Mammary microvascular endothelial cell (primary cell): ENCODE measurements at places on chromosomes 11 and 22. TPM values are rescaled to one million over a fixed set of nuclear protein-coding genes. Genes with fewer than 3 reads are reported as not detected.

Gene OR8G1
- not detected in 2 replicates for total RNA-seq

Gene PPP2R1B
- total RNA-seq = 50.1 and 53.2 TPM in 2 replicates

Gene TECTA
- 0.05 and 0.73 TPM in 2 replicates for total RNA-seq

Gene C1QTNF4
- not detected in 2 replicates for total RNA-seq
